ENCODE measurements at places on chromosomes 7 and 10. TPM values are rescaled to one million over a fixed set of nuclear protein-coding genes. Genes with fewer than 3 reads are reported as not detected.
A peak's percentile ranks its signal among the peaks of the same experiment; 100 is the strongest.

DNA sequence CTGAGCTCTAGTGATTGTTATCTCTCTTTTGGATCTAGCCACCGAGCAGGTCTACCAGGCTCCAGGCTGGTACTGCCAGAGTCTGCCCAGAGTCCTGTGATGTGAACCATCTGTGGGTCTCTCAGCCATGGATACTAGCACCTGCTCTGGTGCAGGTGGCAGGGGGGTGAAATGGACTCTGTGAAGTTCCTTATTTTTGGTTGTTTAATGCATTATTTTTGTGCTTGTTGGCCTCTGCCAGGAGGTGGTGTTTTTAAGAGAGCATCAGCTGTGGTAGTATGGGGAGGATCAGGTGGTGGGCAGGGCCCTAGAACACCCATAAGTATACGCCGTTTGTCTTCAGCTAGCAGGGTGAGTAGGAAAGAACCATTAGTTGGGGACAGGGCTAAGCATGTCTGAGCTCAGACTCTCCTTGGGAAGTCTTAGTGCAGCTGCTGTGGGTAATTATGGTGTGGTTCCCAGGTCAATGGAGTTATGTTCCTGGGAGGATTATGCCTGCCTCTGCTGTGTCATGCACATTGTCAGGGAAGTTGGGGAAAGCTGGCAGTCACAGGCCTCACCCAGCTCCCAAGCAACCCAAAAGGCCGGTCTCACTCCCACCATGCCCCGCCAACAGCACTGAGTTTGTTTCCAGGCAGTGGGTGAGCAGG is 81.8 kb downstream of the NPSR1 start:
- peaks cover 11% of the 10 kb centered on the region for H3K27me3 ChIP-seq
- no peak for ATAC-seq
- no peak overlapping the region for H3K27ac ChIP-seq
- no peaks in the 10 kb centered on the region for H3K4me1 ChIP-seq

GRCh38 chr7:106331441-106332175 is 46.8 kb upstream of the NAMPT start:
- H3K4me3 ChIP-seq, result no peak overlapping the region
- no peaks in the 10 kb centered on the region for H3K36me3 ChIP-seq
- H3K4me1 ChIP-seq, result peaks cover 11% of the 10 kb centered on the region
- no peak overlapping the region for H3K27ac ChIP-seq
- H3K27me3 ChIP-seq, result no peaks in the 10 kb centered on the region

- peaks cover 3% of the 10 kb centered on the region for H3K27me3 ChIP-seq
- H3K4me3 ChIP-seq, result no peak overlapping the region
These were observed 50.2 kb downstream of the ELFN1 start for GRCh38 chr7:1720326-1720725.

DNA sequence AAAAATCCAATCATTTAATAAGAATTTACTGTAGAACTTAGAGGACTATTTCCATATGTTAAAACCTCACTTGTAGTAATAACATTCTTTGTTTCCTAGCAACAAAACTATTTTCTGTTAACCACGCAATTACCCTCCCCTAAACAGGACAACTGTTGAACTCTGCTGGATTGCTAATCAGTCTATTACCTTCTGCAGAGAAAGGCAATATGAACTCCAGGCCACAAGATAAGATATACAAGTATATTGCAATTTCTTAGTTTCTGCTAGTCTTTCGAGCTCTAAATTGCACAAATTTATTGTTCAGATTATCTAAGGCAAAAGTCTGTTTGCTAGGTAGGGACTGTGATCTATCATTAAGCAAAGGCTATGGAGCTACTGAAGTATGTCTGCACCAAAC is 920.1 kb upstream of the LRRN3 start:
- no peak for ATAC-seq
- H3K4me3 ChIP-seq, result no peak overlapping the region
- no peaks in the 10 kb centered on the region for H3K27me3 ChIP-seq
- H3K36me3 ChIP-seq, result no peaks in the 10 kb centered on the region
- no peaks in the 10 kb centered on the region for H3K4me1 ChIP-seq
- H3K27ac ChIP-seq, result no peak overlapping the region

DNA sequence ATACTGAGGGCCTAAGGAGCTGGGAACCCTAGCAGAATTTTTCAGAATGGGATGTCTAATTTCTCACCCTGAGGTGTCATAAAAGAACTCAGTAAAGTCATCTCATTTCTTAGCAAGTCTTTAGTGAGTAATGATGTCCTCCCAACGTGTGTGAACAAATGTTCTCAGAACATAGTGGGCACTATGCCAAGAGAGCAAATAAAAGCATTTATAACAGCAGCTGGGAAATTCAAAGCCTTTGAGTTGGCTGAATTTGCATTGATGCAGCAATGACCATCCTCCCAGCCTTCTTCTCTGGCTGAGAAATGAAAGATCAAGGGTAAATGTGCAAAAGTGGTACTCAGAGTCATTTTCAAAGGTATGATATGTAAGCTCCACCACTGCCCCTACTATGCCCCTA is 109.4 kb downstream of the FAM107B start:
- peak overlapping the region; percentile 42 for H3K4me3 ChIP-seq
- peak; percentile 82 for ATAC-seq
- H3K36me3 ChIP-seq, result no peaks in the 10 kb centered on the region
- H3K4me1 ChIP-seq, result peaks cover 50% of the 10 kb centered on the region
- no peaks in the 10 kb centered on the region for H3K27me3 ChIP-seq
- peak overlapping the region; percentile 89 for H3K27ac ChIP-seq

DNA sequence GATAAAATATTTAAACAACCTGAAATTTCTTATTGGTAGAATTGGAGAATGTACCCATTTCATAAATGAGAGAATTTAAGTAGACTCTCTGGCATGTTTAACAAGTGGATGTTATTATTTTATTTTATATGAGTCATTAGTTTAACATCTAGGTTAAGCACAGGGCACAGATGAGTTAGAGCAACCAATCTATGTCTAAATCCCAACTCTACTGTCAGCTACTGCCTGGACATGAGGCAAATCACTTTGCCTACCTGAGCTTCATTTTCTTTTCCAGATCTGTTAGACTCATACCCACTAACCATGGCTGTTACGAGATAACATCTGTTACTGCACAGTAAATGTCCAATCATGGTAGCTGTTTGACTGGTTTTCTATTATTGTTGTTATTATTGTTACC is 251.1 kb downstream of the INHBA start:
- ATAC-seq, result no peak
- H3K4me1 ChIP-seq, result no peaks in the 10 kb centered on the region
- no peak overlapping the region for H3K4me3 ChIP-seq
- no peak overlapping the region for H3K27ac ChIP-seq

FHIP2A gene
- total RNA-seq, result 22.8 TPM

TFR2 gene
- 39.4 TPM for total RNA-seq

GRCh38 chr7:91720260-91720937 is 160.1 kb downstream of the MTERF1 start:
- no peak overlapping the region for H3K4me3 ChIP-seq
- H3K36me3 ChIP-seq, result no peaks in the 10 kb centered on the region
- H3K27ac ChIP-seq, result no peak overlapping the region
- no peak for ATAC-seq
- H3K27me3 ChIP-seq, result no peaks in the 10 kb centered on the region

Measured in activated T-helper 17 cell treated with anti-CD3 and anti-CD28 coated beads, Interleukin-2, amount 50 U/mL, for 72 hours (primary cell).